GM23338 (cell line): ENCODE measurements at places on chromosomes 2 and 18. TPM values are rescaled to one million over a fixed set of nuclear protein-coding genes. Genes with fewer than 3 reads are reported as not detected.

FEV gene
- not detected in 2 replicates for total RNA-seq

IL36RN gene
- total RNA-seq: not detected in 2 replicates

DLGAP1 gene
- 48.5 and 59.5 TPM in 2 replicates for total RNA-seq

ACP1 gene
- total RNA-seq: 189 and 213 TPM in 2 replicates

MROH2A gene
- total RNA-seq: not detected in 2 replicates

CACNB4 gene
- 7.6 and 9.8 TPM in 2 replicates for total RNA-seq

CRYGD gene
- total RNA-seq: 3.0 and 3.4 TPM in 2 replicates

NEU2 gene
- not detected in 2 replicates for total RNA-seq

SP5 gene
- 0.21 TPM in 1 of 2 replicates, not detected in the other for total RNA-seq

UGT1A4 gene
- total RNA-seq: not detected in 2 replicates

DNA sequence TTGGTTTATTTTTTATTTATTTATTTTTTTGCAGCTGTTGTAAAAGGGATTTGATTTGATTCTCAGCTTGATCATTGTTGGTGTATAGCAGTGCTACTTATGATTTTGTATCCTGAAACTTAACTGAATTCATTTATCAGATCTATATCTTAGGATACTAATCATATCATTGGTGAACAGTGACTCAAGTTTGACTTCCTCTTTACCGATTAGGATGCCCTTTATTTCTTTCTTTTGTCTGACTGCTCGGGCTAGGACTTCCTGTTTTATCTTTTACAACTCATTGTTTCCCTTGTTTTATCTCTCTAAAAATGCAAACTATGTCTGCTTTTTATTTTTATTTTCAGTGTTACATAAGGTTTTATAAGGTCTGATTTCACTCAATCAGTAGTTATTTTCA lies 23.6 kb downstream of the SP100 start:
- DNase-seq: no peak

DNA sequence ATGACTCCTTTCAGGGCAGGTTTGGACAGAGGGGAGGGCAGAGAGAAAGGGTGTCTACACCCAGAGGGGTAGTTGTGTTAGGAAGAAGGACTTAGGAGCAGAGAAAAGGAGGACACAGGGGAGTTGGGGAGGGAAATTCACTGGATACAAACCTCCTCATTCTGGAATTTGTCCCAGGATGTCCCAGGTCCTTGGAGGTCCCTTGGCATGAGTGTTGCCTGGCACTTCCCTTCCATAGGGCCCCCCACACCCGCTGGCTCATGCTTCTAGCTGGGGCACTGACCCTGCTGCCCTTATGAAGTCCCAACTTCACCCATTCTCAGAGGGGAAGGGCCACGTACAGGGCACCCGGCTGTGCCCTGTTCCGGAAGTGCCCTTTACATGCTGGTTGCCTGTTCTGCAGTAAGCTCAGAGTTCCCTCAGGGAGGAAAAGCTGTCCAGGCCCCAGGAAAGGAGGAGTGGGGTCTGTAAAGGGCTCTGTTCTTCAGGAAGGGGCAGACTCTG lies 93.6 kb upstream of the SMAD2 start:
- DNase-seq: no peak

DNA sequence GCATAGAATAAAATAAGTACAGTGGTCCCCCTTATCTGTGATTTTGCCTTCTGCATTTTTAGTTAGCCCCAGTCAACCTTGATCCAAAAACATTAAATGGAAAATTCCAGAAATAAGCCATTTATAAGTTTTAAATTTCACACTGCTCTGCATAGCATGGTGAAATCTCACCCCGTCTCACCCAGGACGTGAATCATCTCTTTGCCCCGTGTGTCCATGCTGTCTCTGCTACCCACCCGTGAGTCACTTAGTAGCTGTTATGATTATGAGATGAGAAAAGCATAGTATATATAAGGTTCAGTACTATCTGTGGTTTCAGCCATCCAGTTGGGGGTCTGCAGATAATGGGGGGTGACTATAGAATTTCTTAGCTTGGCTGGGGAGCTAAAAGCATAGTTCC lies 67.3 kb downstream of the RHBDD1 start:
- DNase-seq: no peak

DNA sequence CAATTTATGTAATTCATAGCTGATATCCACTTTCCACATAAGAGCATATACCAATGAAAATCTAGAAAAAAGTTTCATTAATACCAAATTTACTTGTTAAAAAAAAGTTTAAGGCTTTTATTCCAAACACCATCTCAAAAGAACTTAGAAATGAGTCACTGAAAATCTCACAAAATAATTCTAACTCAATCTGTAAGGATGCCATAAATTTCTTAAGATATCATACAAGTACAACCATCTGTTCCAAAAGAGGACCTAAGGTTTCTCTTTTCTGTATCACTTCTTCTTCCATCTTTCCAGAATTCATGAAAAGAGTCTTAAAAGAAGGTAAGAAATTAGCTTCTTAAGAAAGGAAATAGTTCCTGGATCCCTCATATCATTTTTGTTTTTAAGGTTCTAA lies 60.4 kb downstream of the TRIP12 start:
- no peak for DNase-seq

DNA sequence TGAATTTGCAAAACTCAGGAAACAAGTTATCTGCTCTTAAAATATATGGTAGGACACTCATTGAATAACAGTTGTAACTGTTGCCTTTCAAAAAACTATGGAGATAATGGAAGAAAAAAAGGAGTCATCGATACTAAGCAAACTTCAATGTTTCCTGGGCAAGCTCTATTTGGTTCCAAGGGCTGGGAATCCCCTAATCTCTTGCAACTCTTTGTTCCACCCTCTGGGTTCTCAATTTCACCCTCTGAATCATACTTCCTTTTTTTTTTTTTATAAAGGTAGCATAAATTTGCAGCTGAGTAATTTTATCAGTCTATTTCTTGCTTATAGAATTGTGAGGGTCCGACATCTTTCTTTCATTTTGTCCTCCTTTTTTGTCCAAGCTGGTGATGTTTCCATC lies 36.7 kb downstream of the SLC9A4 start:
- no peak for DNase-seq

DNA sequence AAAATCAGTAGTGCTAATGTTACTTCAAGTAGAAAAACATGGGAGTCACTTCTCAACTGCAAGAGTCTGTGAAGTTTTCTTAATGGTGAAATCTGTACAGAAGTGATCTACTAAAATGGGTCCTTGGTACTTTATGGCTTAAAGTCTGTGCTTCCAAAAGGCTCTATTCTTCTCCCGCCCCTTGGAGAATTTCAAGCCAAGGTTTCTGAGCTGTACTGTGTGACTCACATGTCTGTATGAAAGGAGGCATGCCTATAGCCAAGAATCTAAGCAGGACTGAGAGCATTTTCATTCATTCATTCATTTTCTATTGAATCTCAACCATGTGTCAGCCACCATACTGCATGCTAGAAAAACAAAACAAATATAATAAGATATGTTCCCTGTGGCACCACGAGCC lies 19.8 kb upstream of the DDX18 start:
- DNase-seq: no peak

GRCh38 chr2:179460181-179460929 lies 195.7 kb upstream of the SESTD1 start:
- no peak for DNase-seq

DNA sequence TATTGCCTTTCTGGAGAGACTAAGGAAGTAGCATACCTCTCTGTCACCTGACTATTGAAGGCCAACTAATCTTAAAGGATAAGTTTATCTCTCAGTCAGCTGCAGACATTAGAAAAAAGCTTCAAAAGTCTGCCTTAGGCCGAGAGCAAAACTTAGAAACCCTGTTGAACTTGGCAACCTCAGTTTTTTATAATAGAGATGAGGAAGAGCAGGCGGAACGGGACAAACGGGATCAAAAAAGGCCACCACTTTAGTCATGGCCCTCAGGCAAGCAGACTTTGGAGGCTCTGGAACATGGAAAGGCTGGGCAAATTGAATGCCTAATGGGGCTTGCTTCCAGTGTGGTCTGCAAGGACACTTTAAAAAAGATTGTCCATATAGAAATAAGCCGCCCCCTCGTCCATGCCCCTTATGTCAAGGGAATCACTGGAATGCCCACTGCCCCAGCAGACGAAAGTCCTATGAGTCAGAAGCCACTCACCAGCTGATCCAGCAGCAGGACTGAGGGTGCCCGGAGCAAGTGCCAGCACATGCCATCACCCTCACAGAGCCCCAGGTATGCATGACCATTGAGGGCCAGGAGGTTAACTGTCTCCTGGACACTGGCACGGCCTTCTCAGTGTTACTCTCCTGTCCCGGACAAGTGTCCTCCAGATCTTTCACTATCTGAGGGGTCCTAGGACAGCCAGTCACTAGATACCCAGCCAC lies 61.5 kb upstream of the FAM98A start:
- no peak for DNase-seq

- DNase-seq: no peak
Observed at GRCh38 chr2:32990556-32990955, 43.8 kb downstream of the LTBP1 start.

GRCh38 chr2:119683713-119684443 lies 4.9 kb downstream of the TMEM177 start:
- DNase-seq: no peak

DNA sequence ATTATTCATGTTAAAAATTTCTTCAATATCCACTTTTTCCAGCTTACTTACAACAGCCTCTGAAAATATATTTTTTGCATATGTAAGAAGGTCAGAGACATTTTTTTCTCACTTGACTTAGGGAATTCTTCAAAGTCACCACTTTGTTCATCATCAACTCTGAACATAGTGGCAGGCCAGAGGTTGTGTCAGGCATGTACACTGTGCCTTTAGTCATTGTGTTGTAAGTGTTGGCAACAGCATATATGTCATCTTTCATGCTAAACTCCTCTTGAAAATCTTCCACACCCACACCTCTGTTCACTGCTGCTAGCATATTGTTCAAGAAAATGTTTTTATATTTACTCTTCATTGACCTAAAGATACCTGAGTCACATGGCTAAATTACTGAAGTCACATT lies 52.2 kb upstream of the ACVR1 start:
- DNase-seq: no peak

GRCh38 chr2:161090411-161090810 lies 69.8 kb upstream of the TANK start:
- no peak for DNase-seq

- no peak for DNase-seq
Observed at GRCh38 chr2:68272246-68272994, 20.1 kb upstream of the PPP3R1 start.

GRCh38 chr2:207088839-207089238 lies 76.9 kb downstream of the KLF7 start:
- no peak for DNase-seq

- no peak for DNase-seq
Observed at GRCh38 chr18:39561126-39561525, 1995.5 kb upstream of the CELF4 start.

DNA sequence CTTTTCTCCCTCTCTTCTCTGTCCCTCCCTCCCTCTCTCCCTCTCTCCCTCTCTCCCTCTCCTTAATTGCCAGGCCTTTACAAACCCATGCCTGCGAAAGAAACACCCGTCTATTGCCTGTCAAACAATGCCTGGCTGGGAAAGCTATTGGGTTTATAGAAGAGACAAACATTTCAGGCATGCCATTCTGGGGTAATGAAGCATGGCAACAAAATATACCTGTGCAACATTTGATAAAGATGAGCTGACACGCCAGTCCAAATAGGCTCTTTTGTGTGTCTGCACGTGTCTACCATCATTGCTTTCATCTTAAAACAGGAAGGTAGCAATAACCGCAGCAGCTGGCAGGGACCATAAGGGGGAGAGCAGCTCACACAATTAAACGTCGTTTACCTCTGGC lies 282.1 kb downstream of the ZNF516 start:
- DNase-seq: peak; percentile 9

GRCh38 chr2:41169744-41170143 lies 717.9 kb upstream of the SLC8A1 start:
- peak; percentile 40 for DNase-seq

DNA sequence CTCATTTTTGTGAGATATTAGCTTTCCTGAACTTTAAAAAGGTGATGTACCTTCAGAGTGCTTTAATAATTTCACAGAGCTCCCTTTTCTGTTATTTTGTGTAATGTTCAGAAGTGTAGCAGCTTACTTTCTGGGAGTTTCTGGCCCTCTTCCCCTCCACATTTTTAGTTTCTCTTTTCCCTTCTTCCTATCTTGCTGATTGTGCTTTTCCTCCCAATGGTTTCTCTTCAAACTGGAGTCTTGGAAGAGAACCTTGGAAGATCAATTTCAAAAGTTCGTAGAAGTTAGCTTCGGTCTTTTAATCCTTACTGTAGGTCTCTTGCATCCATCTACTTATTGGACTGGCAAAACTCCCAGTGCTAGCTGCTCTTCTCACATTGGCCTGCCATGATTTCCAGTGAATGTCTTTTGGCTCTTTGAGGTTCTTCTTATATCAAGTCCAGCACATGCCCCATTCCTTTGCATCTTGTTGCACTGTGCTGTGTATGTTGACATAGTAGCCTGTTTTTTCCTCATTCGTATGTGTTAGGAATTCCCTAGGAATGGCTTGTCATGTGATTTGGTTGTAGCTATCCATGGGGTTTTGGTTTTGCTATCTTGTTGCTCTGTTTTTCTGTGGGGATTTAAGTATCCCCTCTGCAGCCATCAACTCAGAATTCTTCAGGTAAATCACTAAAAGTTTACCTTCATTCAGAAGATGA lies 7.8 kb downstream of the CCNT2 start:
- DNase-seq: peak; percentile 8
